ENCODE measurements at places on chromosomes 6 and 20. TPM values are rescaled to one million over a fixed set of nuclear protein-coding genes. Genes with fewer than 3 reads are reported as not detected.

DNA sequence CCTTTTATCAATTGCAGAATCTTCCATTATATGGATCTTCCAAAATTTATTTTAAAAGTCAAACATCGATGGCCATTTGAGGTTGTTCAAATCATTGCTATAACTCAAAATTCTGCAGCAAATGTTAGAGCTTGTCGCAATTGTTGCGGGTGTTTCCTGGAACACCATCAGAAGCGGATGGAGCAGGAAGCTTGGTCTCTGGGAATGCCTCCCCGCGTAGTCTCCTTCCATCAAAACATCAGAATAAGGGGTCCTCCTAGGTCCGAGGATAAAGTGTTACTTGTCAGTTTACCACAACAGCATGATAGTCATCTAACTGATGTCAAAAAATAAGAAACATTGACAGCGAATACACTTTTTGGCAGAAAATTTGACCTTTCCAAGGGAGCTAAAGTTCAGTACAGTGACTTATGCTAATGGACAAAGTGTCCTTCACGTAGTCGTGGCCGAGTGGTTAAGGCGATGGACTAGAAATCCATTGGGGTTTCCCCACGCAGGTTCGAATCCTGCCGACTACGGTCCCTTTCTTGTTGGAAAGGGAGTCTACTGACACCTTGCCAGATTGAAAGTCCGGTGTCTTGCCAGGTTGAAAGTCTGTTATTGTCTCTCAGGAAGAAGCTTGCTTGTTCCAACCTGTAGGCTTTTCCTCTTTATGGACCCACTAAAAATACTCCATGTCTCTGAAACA, 59.0 kb upstream of the ZNF184 start:
- no peak overlapping the region for H3K27ac ChIP-seq
- H3K36me3 ChIP-seq = no peaks in the 10 kb centered on the region
- no peaks in the 10 kb centered on the region for H3K4me1 ChIP-seq

DNA sequence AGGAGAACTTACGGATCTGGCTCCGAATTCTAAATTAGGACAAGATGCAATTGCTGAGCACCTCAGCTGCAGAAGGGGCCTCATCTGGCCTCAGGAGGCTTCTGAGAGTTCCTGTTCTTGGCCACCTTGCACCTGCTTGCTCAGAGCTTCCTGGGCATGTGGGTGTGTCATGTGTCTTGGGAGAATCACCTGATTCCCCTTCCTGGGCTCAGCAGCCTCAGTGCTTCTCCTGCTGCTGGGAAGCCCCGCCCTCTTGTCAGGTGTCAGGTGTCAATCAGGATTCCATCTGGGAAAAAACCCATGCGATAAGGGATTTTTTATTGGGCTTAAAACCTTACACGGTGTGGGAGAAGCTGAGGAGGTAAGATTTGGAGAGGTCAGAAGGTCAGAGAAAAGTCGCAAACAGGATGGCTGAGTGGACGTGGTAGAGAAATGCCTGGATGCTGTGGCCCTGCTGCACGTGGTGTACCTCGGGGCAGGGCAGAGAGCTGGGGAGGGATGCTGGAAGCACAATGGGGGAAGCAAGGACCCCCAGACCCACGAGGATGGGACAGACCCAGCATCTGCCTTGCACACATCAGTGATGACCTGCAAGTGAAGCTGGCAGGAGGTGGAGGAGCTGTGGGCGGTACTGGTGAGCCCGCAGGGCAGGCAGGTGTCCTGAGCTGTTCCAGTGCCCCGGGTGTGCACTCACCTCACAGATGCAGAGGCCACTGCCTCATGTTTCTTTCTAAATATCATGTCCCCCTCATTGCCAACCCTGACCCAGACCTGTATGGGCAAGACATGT, 170.8 kb downstream of the CDH4 start:
- no peaks in the 10 kb centered on the region for H3K36me3 ChIP-seq
- no peak overlapping the region for H3K4me3 ChIP-seq
- H3K27me3 ChIP-seq = no peaks in the 10 kb centered on the region
- H3K4me1 ChIP-seq = no peaks in the 10 kb centered on the region
- no peak overlapping the region for H3K27ac ChIP-seq

GRCh38 chr6:31971279-31971992, 502 bp downstream of the DXO start:
- peaks cover 27% of the 10 kb centered on the region for H3K36me3 ChIP-seq
- H3K4me3 ChIP-seq = peak overlapping the region; percentile 84
- DNase-seq = no peak
- H3K4me1 ChIP-seq = peaks cover 29% of the 10 kb centered on the region
- no peaks in the 10 kb centered on the region for H3K27me3 ChIP-seq
- peak overlapping the region; percentile 97 for H3K27ac ChIP-seq

- no peak for DNase-seq
- H3K36me3 ChIP-seq = no peaks in the 10 kb centered on the region
- no peaks in the 10 kb centered on the region for H3K27me3 ChIP-seq
- no peak overlapping the region for H3K4me3 ChIP-seq
- H3K27ac ChIP-seq = no peak overlapping the region
Measured at GRCh38 chr6:30963641-30964040, 19.9 kb upstream of the MUC21 start.

GRCh38 chr6:75438013-75438431, 55.6 kb downstream of the FILIP1 start:
- peak overlapping the region; percentile 78 for H3K27ac ChIP-seq

TMEM244 gene
- total RNA-seq = not detected
